ENCODE measurements at places on chromosomes 7 and 10.

- no peak for DNase-seq
These were observed 316.7 kb downstream of the NRG3 start for GRCh38 chr10:82191653-82192052.

GRCh38 chr7:27251652-27252590 lies 9.3 kb downstream of the EVX1 start:
- DNase-seq: no peak

DNA sequence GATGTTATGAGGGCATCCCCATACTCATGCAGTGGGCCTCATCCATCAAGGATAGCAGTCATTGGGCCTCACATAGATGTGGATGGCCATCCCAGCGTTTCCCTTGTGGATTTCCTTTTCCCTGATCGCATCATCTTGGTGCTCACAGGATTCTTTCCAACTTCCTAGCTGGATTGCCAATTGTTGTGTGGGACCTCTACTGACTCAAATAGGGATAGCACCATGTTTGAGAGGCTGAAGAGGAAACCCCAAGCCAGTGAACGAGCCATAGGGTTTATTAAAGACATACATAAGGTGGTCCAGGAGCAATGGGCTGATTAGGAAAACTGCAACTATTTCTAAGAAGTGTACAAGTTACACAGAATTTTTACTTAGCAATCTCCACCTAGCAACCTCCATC lies 21.8 kb downstream of the ASZ1 start:
- no peak for DNase-seq

DNA sequence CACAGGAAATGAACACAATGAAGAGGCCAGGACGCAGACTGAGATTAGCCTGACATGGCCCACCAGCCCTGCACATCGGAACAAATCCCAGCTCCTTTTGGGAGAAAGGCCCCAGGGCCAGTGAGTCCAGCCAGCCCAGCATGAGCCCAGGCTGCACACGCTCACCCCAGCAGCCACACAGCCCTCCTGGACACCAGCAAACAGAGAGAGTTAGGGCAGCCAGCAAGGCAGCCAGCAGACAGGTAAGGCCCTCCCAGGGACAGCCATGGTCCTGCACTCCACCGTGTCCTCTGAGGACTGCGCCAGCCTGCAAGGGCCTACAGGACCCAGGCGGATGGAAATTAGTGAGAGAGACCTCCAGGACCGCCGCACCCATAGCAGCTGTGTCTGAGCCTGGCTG lies 8.1 kb upstream of the GRID1 start:
- DNase-seq: peak; percentile 31

DNA sequence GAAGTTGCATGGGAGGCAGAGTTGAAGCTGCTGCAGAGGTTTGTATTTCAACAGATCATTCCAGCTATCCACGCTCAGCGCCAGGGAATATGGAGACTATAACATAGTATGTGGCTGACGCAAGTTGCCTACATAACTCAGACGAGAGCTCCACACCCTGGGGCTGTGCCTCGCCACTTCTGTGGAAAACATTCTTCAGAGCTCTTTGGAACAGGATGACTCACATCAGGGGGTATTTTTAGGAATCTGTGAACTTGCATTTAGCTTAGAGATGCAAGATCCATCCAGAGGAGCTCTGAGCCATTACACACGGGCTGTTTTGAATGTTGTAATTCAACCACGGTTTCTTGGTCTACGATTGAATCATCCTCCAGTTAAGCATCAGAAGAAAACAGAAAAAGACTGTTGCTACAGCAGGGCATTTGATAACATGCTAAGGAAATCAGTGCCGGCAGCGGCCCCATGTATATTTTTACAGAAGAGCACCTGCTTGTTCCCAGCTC lies 481.5 kb upstream of the AKR1E2 start:
- peak; percentile 35 for DNase-seq

DNA sequence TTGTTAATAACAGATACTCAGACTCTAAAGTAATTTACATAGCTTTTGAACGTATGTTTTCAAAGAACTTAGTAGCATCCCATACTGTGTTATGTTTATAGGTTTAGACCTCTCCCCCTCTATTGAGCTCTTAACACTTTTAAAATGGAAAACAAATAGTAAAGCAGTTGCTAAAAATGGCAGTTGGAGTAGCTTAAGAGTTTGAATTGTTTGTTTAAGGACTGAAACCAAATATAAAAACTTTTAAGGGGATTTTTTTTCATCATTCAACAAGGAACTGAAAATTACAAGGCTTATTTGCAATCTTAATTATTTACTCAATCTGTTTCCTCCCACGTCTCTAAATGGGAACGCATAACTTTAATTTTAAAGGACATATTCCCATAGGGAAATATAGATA lies 1.6 kb upstream of the SPAG6 start:
- no peak for DNase-seq

DNA sequence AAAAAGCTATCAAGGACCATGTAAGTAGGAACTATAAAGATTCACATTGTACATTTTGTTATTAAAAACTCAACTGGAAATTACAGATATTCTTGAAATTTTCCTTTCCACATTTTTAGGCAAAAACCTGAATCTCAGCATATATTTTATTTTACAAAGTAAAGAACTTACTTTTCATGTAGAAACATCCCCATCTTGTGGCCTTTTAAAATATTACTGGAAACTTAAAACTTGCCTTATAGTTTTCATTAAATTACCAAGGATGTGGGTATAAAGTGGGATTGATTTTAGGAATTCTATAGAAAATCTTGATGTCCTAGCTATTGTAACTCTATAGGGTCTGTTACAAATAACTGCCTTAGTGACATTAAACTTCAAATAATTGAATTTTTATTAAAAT lies 10.6 kb downstream of the DBF4 start:
- no peak for DNase-seq

- DNase-seq: no peak
These were observed 23.8 kb downstream of the DLD start for GRCh38 chr7:107914831-107915230.

GRCh38 chr10:88932539-88933256 lies 19.9 kb downstream of the ACTA2 start:
- DNase-seq: peak; percentile 57

- no peak for DNase-seq
These were observed 209.2 kb upstream of the PPP2R2D start for GRCh38 chr10:131691481-131692090.

- no peak for DNase-seq
These were observed 97.3 kb downstream of the PIP4K2A start for GRCh38 chr10:22617051-22617450.

- no peak for DNase-seq
These were observed 53.6 kb downstream of the PIK3AP1 start for GRCh38 chr10:96666741-96667140.

- DNase-seq: peak; percentile 76
These were observed 16.6 kb upstream of the TMEM236 start for GRCh38 chr10:17735166-17735941.

- DNase-seq: no peak
These were observed 474.5 kb upstream of the PODXL start for GRCh38 chr7:132030883-132031282.

- DNase-seq: peak; percentile 85
These were observed 3.0 kb downstream of the BRI3 start for GRCh38 chr7:98284335-98285036.

DNA sequence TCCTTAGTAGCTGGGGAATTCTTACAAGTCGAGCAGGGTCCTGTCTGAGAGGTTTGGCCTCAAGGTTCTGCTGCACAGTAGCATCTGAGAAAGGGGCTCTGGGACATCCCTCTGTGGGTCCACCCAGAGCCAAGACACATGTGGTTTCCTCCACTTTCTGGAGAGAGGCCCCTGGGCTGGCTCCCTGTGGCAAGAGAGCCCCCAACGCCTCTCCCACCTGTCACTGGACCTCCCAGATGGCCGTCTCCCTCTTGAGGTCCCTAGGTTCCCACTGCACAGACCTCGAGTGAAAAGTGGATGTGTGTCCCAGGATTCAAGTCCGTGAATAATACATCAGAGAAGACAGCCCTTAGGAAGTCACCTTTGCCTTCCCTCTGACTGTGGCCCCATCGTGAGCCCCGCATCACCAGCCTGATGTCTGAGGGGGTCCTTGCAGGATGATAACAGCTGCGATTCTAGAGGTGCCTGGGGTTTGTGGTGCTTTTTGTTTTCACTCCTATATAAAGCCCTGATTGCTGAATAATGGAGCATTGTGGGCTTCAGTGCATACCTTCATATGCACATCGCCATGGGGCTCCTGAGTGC lies 319.0 kb downstream of the GLRX3 start:
- no peak for DNase-seq

DNA sequence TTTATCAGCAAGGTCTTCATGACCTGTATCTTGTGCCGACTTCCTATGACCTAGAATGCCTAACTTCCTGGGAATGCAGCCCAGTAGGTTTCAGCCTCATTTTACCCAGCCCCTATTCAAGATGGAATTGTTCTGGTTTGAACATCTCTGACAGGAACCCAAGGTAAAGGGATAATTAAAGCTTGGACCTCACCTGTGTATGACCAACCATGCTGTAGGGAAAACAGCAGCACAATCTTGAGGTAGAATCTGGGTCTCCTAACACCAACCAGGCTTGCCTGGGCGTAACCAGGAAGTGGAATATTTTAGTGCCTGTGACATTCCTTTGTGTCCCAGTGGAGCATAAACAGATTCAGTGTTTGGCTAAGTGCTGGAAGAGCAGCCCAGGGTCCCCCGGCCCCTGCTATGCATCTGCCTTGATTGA lies 94.1 kb downstream of the PFKFB3 start:
- no peak for DNase-seq

GRCh38 chr7:76057813-76058145 lies 9.9 kb downstream of the MDH2 start:
- peak; percentile 92 for DNase-seq

DNA sequence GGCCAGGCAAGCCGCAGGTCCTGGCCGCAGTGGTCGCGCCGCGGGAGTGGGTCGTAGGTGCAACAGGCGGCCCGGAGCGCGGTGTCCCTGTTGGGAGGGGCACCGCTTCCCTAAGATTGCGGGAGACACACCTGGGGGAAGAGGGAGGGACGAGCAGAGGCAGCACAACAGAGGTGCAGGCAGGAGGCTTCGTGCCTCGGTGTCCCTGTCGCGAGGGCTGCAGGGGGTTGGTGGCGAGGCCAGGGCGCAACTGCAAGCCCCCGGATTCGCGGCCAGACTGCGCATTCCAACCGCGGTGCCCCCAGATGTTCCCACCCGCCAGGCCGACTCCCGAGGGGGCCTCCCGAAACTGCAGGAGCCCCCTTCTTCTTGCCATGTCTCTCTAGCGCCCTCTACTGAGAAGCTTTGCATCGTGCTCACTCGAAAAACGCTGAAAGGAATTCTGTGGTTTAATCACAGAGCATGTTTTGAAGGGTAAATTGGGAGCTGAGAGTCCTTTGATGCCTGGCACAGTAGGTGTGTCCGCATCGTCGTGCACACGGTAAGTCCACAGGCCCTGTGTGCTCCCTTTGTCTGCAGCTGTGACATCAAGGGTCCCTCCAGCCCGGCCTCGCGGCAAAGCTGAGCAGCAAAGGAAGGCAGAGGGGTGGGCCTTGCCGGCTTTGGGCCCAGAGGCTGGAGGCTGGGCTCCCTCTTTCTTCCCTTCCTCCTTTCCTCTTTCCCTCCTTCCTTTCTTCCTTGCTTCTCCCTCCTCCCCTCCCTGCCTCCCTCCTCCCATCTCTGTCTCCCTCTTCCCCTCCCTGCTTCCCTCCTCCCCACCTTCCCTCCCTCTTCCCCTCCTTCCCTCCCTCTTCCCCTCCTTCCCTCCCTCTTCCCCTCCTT lies 6.2 kb upstream of the MBL2 start:
- DNase-seq: no peak

DNA sequence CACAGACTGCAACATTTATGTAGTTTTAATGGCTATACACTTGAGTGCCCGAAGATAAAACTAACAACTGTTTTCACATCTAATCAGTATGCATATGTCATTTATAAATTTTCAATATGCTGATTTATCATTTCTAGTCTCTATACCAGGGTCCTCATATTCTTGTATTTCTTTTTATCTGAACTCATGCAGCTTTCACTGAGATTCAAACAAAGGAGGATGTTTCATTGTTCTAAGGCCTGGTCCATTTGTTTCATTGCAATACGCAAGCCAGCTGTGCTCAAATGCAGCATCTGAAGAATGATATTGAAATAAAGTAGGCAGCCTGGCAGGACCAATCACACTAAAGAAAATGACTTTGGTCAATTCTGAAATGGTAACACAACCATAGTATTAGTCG lies 31.7 kb downstream of the MAGI2 start:
- no peak for DNase-seq

GRCh38 chr7:155972247-155972646 lies 160.0 kb upstream of the SHH start:
- DNase-seq: no peak

GRCh38 chr7:124752310-124752709 lies 13.3 kb downstream of the GPR37 start:
- DNase-seq: no peak

DNA sequence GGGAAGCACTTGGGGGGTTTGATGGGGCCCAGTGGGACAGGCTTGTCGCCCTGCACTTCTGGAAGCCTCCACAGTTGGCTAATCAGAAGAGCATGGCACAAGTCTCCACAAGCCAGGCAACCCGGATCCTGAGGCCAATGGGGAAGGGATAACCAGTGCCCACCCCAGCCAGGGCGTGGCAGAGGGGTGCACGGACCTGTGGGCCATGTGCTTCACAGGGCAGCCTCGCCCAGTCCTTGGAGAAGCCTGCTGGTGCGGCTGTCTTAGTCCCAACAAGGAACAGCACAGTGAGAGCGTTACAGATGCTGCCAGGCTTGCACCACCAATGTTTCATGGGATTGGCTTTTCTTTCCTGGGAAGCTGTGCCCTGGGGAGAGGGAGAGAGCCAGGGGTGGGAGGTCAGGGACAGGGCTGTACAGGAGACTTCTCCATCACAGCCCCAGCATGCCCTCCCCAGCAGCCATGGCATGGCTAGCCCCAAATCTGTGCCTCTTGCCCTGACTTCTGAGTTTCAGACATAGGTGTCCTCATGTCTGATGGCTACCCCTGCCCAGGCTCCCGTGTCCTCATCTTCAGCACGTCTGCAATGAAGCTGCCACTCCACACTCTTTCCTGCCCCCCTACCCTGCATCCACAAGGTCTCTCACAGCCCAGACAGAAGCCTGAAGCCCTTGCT lies 116.0 kb downstream of the PTPN20 start:
- DNase-seq: peak; percentile 8

DNA sequence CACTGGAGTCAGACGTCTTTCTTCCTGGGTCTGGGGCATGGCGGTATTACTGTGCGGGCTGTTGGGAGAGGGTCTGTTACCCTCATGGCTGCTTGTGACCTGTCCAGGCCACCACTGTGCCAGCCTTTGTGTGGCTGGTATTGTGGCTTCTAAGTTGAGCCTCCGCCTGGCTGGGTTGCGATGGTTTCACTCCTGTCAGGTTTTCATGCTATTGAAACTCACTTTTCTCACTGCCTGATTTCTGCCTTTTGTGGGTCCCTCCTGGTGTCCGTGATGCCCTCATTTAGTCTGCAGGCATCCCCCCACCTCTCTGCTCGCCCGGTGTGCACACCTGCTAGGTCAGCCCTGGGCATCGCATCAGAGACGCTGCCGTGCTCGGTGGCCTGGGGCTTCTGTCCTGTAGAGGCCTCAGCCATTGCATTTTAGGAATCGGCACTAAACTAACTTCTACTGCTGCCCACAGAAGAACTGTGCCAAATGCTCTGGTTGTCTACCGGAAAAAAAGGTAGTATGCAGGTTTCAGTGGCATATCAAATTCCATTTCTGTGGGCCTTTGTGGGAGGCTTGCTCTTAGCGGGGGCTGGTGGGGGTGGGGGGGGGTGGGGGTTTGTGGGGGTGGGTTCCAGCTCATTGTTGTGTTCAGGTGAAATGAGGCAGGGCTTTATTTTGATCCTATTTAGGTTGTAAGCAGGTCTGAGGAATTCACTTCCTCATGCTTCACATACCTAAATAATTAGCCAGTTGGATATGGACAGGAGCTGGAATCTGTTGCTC lies 64.3 kb downstream of the MGMT start:
- DNase-seq: no peak

- no peak for DNase-seq
These were observed 34.0 kb downstream of the LUC7L2 start for GRCh38 chr7:139393621-139394211.

All from adrenal gland (tissue), 19 donors.